ENCODE measurements at places on chromosomes 11 and 22.

- DNase-seq = no peak
These were observed 25.1 kb upstream of the TMA7B start for GRCh38 chr22:39935116-39935515.

- no peak for DNase-seq
These were observed 158.5 kb downstream of the CCDC34 start for GRCh38 chr11:27204529-27204928.

DNA sequence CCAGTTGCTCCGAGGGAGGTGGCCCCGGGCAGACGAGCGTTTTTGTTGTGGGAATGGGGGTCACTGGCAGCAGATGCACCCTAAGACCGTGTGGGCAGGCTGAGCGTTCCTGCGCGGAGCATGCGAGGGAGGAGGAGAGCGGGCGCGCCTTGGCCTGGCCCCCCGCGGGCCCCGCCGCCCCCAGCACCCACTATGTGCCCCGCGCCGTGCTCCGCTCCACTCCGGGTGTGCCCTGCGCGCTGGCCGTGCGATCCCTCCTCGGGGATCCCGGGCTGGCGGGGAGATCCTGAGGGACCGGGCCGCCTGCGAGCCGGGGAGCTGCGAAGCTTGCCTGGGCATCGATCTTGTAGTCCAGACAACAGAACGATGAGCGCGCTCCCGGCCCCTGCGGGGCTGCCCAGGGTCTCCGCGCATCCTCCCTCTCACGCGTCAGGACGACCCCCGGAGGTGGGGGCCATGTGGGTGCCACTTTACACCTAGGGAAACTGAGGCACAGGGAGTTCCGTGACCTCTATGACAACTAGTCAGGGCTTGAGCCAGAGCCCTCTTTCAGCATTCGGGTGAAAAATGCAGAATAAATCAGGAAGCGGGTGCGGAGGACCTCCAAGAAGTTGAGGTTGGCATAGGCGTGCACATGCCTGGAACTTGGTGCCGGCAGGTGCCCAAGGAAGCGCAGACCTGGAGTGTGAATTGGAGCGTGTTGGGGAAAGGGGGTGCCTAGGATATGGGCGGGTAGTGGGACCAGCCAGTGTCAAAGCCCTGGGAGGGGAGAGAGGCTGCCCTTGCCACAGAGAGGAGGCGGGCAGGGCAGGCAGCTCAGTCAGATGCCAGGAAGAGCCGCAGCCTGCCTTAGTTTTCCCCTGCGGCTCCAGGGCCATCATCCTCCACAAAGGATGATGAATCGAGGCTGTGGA is 1.3 kb upstream of the KMT5B start:
- DNase-seq = no peak

DNA sequence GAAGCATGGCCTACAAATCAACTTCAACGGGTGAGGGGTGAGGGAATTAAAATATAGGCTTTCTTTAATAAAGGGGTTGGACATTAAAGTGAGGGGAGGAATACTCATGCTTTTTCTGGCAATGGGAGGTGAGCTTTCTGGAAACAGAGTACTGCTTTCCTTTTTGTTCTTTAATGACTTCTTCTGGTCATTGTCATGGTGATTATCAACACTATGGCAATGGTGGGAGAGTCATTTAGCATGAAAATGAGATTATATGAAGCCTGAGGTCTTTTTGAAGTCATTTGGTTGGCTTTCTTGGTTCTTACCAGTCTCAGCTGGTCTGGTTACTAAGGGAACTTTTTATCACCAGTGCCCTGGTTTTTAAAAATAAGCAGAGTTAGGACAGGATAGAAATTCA is 475.8 kb upstream of the LRRC4C start:
- DNase-seq = no peak

GRCh38 chr11:124840666-124841065 is 24.6 kb upstream of the ROBO3 start:
- no peak for DNase-seq

- DNase-seq = no peak
These were observed 25.6 kb downstream of the FADS2 start for GRCh38 chr11:61853698-61854169.

- DNase-seq = no peak
These were observed 111.5 kb downstream of the RPL27A start for GRCh38 chr11:8794126-8794525.

DNA sequence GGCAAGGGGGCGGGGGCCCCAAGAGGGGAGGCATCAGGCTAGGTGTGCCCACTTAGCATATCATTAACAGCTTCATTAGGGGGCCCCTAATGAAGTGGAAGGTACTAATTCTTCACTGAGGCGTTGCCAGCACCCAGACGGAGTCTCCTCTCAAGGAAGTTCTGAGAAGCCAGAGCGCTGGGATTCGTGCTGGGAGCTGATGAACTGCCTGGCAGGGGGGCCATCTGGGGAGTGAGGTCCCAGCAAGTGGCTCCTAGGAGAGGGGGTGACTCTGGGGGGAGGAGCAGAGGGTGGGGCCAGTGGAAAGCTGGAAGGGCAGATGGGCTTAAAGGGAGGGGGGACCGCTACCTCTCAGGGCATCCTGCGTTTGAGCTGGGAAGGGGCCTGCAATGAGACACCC is 29.8 kb downstream of the DAGLA start:
- DNase-seq = no peak

GRCh38 chr11:112315861-112316739 is 55.4 kb upstream of the PLET1 start:
- DNase-seq = no peak

DNA sequence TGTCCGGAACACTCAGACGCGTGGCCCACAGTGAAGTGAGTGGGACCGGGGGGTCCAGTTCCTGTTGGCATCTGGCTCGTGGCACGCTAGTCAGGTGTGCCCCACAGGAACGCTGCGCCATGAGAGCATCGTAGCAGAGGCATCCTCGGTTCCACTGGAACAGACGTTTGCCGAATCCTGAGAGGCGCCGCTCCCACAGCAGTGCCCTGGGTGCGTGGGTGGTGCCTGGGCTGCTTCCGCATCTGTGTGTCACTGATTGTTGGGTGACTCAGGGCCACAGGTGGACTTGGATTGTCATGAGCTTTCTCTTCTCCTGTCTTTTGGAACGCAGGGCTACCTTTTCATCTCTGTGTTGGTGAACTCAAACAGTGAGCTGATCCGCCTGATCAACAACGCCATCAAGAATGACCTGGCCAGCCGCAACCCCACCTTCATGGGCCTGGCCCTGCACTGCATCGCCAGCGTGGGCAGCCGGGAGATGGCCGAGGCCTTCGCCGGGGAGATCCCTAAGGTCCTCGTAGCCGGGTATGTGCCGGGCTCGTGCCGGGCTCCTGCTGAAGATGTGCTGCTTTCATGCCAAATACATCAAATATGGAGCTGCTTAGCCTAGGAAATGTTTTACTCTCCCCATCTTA is 46.2 kb downstream of the AP2A2 start:
- no peak for DNase-seq

DNA sequence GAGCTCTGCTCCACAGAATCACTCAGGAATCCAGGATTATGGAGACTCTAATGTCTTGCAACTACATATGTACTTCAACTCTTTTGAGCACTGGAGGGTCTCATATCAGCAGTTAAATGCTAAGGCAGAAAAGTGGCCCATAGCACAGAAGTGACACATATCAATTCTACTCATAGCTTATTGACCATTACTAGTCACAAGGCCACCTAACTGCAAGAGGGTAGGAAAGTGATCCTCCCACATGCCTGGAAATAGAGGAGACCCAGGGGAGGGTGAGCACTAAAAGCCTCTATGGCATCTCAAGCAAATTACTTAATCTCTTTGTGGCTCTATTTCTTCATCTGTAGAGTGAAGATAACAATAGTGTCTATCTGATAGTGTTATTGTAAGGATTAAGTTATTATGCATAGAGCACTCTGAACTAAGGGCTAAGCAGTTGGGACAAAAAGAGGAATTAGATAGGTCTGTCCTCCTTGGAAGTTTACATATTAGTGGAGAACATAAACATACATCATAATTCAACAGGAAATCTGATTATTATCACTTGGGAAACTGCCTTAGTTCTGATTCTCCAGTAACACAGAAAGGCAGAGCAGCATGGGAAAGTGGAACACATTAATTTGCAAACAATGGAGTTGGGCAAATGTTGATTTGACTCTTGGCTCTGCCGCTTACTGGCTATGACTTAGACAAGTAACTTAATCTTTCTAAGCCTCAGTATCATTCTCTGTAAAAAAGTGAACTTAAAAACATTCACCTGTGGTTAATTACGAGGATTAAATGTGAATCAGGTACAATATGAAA is 25.1 kb upstream of the USP47 start:
- DNase-seq = no peak

DNA sequence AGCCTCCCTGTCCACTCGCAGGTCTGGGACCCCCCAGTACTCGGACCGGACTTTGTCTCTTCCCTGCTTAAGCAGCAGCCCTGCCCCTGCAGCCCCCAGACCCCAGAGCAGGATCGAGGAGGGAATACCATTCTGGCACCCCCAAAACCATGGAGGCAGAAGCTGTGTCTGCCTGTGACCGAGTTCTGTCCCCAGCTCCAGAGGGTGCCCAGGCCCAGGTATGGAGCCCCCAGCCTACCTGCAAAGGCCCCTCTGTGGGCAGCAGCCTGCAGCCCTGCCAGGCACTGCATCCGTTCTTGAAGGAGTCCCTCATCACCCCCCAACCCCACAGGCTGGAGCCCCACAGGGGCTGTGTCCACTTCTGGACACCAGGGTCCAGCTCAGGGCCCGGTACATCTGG is 163.8 kb downstream of the BRD1 start:
- DNase-seq = no peak

GRCh38 chr11:116317212-116317611 is 455.6 kb downstream of the BUD13 start:
- DNase-seq = no peak

GRCh38 chr22:19965771-19966709 is 24.4 kb upstream of the TXNRD2 start:
- no peak for DNase-seq

DNA sequence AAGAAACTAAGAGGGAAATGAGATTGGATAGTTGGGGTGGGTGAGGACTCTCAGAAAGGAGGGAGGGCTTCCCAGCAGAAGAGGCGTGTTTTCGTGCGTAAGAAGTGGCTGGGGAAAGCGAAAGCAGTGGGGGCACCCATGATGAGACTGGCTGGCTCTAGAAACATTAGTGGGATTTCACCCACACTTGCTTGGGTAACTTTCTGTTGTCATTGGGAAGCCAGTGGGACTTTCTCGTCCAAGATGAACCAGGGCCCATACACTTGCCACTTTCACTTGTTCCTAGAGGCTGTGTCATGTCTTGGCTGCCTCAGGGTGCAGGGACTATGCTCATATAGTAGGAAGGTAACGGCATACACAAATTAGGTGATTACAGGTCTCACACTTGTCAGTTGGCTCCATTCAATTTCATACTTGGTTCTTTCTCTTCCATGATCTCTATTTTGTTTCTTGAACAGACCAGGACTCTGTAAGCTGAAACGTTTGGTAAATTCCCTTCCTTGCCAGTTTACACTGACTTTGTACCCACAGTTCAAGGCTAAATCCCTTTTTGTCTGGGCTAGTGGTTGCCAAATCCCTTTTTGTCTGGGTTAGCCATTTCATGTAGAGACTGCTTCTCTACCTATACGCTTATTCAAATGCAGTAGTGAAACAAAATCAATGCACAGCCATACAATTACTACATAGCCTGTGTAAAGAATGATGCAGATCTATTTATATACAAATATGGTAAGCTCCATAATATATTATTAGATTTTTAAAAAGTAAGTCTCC is 42.0 kb upstream of the CXCR5 start:
- peak; percentile 19 for DNase-seq

DNA sequence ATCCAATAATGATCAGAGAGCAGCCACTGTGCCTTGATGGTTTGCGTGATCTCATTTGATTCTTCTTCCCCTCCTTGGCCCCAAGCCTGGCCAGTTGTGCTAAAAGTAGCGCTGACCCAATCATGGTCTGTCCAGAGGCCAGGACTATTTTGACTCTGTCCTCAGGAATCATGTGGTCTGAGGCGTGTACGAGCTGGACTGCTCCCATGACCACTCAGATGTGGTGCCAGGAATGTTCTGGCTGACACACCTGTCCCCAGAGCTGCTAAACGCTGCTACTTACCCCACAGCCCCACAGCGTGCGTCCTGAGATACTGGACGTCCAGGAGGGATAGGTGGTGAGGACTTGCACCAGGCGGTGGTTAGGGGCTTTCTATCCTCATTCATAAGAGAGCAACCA is 70.5 kb downstream of the FEZ1 start:
- DNase-seq = no peak

DNA sequence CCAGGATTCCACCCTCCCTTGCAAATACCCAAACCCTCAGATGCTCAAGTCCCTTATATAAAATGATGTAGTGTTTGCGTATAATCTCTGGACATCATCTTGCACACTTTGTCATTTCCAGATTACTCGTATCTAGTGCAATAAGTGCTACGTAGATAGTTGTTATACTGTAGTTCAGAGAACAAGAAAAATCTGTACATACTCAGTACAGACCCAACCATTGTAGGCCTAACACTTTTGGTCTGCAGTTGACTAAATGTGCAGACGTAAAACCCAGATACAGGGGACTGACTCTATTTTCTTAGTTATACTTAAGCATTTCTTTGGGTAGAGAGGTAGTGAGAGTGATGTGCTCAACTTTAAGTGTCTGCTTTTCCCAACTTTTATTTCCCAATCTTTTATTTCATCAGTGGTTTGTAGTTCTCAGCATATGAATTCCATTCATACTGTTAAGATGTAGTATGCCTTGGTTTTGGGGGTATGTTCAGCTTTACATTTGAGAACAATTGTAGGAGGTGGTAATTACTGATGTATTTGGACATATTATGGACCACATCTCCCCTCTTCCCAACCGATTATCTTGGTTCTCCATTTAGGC is 43.9 kb downstream of the DDX6 start:
- no peak for DNase-seq

DNA sequence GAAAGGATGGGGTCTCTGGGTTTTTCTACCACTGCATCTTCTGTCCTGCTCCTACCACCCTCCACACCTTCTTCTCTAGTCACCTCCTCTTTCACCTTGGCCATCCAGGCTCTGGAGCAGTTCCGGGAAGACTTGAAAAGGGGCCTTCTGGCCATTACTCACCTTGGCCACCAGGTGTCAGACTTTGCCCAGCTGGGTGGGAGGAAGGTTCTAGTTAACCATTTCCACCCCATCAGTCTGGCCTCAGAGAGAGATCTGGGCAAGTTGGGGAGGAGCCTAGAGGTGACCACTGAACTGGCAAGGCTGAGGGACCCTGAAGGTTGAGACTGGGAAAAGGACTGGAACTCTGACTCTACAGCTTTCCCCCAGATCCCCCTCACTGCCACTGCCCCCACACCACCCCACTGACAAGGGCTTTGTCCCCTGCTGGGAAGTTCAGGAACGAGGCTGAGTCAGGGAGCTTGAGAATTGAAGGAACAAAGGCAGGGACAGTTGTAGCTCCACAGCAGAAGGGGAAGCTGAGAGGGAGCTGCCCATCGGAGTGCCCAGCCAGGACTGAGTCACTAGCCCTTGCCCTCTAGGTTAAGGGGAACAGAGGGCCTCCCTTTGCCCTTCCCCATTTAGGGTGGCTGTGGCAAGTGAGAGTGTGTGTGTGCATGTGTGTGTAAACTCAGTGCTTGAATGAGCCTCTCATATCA is 3.7 kb upstream of the POLD4 start:
- DNase-seq = peak; percentile 83

GRCh38 chr22:44748524-44748923 is 3.9 kb upstream of the ARHGAP8 start:
- no peak for DNase-seq
